Liver (tissue), 10 donors: ENCODE measurements at places on chromosomes 2 and 18.

- DNase-seq: no peak
These were observed 112.7 kb upstream of the REV1 start for GRCh38 chr2:99602476-99602875.

DNA sequence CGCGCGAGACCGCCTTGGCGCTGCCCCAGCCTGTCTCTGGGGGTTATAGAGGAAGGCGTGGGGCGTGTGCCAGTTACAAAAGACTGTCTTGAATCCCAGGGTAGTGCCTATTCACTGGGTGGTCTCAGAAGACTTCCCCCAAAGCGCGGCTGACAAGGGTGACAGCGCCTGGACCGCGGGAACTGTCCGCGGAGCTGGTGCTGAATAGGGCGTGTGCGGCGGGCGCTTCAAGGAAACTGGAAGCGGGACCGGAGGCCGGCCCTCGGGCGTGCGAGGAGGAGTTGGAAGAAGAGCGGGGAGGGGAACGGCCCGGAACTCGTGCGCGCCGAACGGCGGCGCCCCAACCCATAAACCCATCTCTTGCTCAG lies 2.3 kb downstream of the EGR4 start:
- DNase-seq: peak; percentile 56

DNA sequence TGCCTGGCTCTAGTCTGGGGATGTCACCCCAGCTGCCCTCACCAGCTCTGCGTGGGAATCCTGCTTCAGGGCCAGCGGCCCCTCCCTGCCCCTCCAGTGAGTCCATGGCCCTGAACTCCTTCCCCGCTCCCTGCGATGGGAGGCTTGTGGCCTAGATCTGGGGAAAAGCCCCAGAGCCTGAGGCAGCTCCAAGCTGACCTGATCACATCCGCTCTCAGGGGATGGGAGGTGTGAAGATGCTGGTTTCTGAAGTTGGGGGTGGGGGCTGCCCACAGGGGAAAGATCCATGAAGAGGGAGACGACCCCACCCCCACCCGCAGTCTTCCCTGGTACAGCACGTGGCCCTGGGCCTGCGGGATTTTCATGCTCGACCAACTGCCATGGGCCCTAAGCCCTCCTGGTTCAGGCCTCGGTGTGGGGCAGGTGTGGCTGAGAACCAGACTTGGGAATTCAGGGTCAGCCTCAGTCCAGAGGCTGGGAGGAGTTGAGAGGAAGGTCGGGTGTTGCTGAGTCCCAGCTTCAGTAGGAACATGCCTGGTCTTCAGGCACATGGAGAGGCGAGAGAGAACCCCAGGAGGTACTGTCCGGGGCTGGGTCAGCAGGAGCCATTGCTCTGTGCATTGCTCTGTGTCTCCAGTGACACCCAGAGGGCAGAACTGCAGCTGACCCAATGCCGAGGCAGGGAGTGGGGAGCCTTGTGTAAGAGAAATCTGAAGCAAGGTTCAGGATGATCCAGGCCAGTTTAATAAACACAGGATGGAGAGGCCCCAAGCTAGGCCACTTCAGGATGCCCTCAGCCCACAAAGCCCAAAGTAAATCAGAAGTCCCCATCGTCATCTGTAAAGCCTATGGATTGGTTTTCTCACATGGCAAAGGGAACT lies 115.1 kb downstream of the CAPN13 start:
- peak; percentile 33 for DNase-seq

- DNase-seq: no peak
These were observed 221.0 kb downstream of the CDH20 start for GRCh38 chr18:61554117-61554776.

GRCh38 chr2:233252227-233252626 lies 754 bp downstream of the ATG16L1 start:
- no peak for DNase-seq

GRCh38 chr2:234911271-234911670 lies 40.5 kb upstream of the SH3BP4 start:
- no peak for DNase-seq

GRCh38 chr2:184562532-184562931 lies 35.8 kb upstream of the ZNF804A start:
- no peak for DNase-seq

DNA sequence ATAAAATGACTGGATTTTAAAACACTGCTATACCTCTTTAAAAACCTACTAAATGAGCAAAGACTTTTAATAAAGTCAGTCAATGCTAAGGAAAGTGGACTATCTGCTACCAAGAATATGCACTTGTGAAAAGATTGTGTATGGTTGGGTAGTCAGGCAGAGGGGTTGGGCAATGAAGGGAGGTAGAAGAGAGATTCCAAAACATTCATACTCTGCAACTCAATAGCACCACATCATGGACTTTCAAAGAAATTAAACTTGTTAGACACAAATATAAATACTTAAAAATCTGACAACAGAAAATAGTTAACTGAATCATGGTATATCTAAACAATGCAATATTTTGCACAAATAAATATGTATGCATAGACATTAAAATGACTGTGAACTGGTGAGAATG lies 139.9 kb upstream of the MAPRE2 start:
- no peak for DNase-seq

DNA sequence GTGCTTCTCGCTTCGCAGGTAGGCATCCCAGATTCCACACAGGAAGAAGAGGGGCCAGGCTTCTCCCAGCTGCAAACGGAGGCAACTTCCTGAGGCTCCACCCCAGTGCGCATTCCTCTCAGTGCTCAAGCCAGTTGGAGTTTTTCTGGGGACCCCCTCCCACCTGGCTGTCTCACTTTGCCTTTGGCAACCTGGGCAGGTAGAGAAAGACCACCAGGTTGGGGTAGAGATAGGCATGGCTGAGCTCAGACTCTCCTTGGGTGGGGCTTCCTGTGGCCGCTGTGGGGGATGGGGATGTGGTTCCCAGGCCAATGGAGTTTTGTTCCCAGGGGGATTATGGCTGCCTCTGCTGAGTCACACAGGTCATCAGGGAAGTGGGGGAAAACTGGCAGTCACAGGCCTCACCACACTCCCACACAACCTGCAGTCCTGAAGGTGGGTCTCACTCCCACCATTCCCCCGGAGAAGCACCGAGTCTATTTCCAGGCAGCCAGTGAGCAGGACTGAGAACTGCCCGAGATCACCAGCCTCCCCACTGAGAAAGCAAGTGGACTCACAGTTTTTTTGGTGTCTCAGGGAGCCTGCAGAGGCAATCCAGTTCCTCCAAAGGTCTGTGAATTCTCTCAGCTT lies 38.1 kb downstream of the SLC39A10 start:
- no peak for DNase-seq

GRCh38 chr2:220001751-220002150 lies 374.3 kb downstream of the SLC4A3 start:
- DNase-seq: no peak

DNA sequence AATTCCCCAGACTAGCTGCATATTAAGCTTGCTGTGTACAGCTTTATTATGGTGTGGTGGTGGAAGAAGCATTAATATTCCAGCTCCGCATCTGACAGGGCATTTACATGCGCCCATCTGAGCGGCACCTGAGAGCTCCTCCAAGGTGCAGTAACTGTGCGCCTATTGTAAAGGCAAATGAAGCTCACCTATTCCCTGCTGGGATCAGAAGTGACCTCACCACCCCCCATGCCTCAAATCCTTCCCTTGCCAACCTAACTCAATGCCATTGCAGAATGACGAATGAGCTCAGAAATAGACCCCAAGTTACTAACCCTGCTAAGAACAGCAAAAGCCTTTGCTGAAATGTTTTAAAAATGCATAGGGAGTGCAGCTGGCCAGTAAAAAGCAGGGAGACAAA lies 14.3 kb downstream of the BCL11A start:
- DNase-seq: no peak

DNA sequence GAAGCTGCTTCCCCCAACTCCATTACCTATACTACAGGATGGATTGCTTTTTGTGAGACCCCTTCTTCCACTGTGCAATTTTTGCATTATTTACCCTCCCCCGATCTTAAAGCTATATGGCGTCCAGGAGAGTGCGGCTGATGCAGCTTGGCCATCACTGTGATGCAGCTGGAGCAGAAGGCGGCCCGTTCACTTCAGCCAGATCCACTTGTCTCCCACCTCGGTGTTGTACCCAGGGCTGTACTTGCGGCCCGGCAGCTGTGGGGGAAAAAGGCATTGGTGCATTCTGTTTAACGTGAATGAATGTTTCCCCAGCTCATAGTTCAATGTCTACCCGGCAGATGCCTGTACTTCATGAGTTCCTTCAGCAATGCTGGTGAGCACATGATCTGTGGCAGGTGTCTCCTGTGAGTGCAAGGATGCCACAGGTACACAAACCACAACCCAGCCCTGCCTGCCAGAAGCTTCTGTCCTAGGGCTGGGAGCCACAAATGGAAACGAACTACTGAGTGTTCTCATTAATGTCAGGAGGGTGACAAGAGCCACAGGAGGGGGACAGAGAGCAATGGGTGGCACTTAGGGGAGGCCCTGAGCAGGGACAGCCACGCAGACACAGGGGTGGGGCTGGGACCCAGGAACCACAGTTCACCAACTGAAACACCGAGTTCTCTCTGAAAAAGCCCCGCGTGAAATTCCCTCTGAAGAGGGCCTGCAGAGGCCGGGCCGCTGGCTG lies 64.0 kb downstream of the NDUFA10 start:
- no peak for DNase-seq

GRCh38 chr2:1055014-1055595 lies 104.5 kb downstream of the SNTG2 start:
- no peak for DNase-seq

GRCh38 chr18:63407734-63408133 lies 14.5 kb downstream of the VPS4B start:
- no peak for DNase-seq

DNA sequence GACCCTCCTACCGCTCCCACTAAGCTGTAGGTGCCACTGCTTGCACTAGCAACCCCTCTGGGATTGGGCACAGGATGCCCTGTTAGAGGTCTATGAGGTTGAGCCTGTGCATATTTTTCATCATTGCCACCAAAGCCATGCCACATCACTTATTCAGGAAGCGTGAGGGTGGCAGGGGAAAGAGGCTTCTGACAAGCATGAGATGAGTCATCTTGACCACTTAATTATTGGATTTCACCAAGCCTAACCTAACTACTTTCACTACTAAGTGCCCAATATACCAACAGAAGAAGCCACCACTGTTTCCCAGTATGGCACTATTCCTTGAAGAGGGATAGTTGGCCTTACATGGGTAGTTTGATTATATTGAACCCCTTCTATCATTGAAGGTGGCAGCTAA lies 181.3 kb upstream of the EPHA4 start:
- no peak for DNase-seq

DNA sequence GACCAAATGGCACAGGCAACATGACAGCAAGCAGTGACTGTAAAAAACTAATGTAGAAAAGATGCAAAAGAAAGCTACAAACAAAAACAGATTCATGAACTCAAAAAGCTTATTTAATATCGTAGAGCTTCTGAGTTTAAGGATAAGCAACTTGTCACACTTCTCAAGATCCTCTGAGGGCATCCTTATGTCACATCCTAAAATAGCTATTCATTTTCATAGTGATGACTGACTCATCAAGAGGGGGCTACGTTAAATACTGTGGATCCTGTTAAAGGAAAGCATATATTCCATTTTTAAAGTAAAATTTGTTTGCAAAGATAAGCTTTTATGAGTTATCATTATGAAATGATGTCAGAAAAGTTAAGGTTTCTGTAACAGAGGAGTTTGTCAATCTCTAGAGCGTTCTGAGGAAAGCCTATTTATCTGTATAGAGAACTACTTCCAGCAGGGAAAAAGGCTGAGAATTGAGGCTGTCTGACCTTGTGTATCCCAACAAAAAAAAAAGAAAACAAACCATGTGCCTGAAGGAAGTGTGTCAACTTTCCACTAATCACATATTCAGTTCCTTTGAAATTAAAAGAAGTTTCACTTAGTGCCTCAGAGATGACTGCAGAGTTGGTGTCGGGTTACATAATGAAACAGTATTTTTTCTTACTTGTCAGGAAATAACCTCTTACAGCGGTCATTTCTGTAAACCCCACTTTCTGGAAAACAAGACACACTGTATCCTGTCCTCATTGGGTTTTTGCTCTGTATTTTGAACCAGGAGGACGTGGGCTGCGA lies 115.5 kb downstream of the ESCO1 start:
- DNase-seq: no peak

DNA sequence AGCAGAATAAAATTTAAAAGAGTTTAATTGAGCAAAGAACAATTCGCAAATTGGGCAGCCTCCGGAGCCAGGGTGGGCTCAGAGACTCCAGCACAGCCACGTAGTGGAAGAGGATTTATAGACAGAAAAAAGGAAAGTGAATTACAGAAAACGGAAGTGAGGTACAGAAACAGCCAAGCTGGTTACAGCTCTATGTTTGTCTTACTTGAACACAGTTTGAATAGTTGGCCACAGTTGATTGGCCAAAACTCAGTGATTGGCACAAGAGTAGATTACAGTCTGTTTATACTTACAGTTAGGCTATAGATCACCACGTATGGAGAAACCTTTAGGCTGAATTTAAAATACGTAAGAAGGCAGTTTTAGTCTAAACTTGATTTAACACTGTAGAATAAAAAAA lies 78.8 kb upstream of the NEDD4L start:
- DNase-seq: no peak

DNA sequence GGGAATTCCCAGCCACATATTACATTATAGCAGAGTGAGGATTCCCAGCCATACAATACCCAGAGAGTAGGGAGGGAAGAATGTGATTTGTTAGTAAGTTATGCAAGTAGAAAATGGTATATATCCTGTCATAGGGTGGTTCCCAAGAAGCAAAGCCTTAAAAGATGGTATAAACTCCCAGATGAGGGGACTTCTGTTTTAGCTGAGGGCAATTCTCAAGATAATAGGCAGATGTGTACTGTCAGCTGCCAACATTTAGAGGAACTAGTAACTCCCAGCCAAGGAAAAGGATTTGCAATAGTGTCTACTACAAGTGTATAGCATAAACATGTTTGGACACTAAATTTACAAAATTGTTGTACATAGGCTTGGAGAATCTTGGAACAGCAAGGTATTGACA lies 86.5 kb downstream of the XDH start:
- DNase-seq: no peak

DNA sequence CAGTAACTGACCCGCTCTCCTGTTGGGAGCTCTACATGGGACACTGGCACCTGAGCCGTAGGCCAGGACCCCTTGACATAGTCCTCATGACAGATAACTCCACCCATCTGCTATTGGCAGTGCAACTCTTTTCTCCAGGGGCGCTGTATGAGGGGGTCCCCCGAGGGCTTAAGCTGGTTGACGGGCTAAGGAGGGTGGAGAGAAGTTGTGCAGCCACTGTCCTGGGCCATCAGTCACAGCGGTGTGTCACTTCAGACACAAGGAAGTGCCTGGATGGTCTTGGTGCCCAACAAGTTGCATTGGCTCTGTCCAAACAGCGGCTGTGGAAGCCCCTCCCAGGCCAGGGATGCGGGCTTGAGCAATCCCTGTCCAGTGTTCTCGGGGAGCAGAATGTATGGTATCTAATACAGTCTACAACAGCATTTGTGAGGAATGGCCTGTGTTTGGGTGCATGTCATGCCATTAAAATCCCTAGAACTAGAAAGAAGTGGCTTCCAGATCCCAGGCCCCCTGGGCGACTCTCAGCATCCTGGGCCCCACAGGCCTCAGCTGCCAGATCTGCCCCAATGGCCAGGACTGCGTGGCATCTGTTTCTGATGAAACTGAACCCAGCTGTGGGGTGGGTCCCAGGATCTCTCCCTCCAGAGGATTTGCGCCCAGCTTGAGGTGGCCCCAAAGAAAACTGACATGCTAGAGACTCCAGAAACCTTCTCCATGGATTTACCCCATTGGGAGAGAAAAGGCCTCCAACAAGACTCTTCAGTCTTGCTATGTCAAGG lies 23.3 kb downstream of the TTC32 start:
- peak; percentile 26 for DNase-seq
